ENCODE measurements at places on chromosomes 12 and 14.

GRCh38 chr12:93737457-93738198, 60.5 kb downstream of the CRADD start:
- no peak for DNase-seq

- peak; percentile 39 for DNase-seq
Observed at GRCh38 chr12:68521321-68521839, 89.3 kb upstream of the RAP1B start.

DNA sequence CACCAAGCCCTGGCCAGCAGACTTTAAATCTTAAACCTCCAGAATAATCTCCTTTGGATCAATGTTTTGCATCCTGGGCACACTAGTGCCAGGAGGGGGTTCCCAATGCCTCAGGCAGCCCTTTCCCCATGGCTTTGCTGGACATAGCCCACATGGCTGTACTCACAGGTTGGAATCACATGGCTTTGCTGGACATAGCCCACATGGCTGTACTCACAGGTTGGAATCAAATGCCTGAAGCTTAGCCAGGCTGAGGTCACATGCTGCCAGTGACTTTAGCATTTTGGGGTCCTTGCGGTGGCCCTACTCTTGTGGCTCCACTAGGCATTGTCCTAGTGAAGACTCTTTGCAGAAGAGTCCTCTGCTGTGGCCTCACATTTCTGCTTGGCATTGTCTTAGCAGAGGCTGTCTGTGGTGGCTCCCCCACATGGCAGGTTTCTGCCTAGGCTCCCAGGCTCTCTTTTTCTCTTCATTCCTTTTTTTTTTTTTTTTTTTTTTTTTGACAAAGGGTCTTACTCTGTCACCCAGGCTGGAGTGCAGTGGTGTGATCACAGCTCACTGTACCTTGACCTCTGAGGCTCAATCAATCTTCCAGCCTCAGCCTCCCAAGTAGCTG, 13.0 kb downstream of the FLVCR2 start:
- no peak for DNase-seq

DNA sequence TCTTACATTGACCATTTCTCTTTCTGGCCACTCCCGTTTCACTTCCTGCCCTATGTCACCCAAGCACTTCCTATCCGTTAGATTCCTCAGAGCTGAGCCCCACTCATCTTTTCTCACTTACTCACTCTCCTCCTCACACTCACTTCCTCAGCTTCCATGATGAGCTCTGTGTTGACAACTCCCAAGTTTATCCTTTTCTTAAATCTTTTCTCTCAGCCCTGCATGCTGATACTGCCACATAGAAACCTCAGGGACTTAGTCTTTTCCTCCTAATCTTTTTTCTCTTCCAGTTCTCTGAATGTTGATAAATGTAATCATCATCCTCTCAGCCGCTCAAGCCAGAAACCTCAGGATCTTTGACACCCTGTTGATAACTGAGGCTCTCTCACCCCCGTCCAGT, 99.6 kb downstream of the ANO6 start:
- DNase-seq, result no peak

DNA sequence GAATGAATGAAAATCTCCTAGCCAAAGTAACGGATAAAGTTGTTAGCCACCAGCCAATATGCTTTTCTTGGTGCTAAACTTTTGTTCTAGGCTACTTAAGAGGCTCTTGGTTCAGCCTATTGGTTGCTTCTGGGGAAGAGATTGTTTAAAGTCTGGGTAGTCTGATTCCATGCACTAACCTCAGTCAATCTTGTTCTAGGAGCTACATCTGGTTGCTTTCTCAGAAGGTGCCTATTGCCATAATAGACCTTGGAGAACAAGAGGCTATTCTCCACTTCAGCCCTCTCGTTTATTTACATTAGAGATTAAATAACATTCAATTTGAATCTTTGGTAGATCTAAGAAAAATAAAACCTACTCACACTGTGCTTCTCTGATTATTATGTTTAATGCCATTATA, 40.8 kb upstream of the OTOGL start:
- no peak for DNase-seq
